ENCODE measurements at places on chromosomes 4 and X.

- no peak for DNase-seq
Observed at GRCh38 chrX:71216485-71216884, 6.5 kb upstream of the GJB1 start.

DNA sequence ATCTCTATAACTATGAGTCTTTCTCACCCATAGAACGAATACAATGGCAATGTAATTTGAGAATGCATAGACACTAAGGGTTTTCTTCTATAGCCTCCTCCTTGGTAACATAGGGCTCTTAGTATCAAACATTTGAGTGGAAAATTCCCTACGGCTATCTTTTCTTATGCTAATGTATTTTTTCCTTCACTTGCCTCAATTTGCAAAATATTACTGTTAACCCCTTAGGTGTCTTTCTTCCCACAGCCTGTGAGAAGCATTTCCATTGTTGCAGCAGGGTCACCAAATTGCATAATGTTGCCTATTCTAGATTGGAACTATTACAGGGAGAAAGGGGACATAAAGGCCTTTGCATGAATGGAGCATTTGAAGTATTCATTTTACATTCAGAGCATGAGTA lies 140.5 kb upstream of the RAPGEF2 start:
- DNase-seq, result no peak

DNA sequence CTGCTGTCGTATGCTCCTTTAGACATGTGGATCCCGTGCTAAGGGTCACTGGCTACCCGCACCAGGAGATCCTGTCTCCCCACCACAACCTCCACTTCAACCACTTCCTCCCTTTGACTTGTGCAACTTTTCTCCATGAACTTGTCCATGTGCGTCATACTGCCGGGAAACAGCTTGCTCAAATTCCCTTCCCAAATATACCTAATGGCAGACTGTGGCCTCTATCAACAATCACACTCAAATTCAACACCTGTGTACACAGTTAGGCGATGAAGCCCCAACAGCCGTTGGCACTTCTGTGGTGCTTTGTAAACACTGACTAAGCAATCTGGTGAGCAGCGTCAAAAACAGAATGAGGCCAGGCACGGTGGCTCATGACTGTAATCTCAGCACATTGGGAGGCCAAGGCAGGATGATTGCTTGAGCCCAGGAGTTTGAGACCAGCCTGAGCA lies 49.5 kb downstream of the CD99L2 start:
- no peak for DNase-seq

DNA sequence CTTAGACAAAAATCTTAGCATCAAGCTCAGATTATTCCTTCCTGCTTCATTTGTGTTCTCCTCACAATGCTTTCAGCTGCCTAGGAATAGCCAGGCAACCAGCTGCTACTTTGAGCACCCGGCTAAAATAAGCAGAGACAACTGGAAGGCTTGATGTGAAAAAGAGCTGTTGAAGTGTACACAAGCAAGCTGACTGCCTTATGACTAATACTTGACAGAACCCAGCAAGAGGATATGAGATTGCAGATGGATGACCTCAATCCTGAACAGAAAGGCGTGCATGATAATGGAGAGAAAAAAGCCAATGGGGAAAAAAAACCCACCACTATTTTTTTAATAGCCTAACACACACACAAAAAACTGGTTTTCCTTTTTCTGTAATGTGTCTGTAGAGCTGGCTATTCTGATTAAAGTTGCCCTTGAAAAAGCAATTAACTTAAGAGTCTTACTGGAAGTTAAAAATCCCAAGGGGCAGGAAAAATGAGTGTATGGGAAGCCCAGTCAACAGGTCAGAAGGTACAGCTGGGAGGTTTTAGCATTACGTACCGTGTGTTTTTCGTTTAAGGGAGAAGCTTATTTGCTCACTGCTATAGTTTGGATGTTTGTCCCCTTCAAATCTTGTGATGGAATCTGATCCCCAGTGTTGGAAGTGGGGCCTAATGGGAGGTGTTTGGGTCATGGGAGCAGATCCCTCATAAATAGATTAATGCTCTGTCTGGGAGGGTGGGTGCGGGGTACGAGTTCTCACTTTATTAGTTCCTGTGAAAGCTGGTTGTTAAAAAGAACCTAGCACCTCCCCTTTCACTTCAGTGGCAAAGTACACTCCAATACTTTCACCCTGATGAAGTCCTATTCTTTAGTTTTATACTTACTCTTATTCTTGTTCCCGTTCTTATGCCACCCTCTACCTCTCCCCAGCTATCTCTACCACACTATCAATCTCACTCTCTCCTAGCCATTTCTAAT lies 37.1 kb upstream of the HERC6 start:
- no peak for DNase-seq

DNA sequence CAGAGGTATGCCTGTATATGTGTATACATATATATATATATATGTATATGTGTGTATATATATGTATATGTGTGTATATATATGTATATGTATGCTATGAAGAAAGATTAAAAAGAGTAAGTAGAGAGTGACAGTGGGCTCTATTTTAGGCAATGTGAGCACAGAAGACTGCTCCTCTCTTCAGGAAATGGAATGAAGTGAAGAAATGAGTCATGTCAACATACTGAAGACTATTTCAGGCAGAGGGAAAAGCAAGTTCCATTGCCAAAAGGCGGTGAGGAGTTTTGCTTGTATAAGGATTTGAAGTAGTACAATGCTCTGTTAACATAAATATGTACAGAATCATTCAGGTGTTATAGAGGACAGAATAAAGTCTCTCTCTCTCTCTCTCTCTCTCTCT lies 773.2 kb upstream of the FTHL17 start:
- no peak for DNase-seq

DNA sequence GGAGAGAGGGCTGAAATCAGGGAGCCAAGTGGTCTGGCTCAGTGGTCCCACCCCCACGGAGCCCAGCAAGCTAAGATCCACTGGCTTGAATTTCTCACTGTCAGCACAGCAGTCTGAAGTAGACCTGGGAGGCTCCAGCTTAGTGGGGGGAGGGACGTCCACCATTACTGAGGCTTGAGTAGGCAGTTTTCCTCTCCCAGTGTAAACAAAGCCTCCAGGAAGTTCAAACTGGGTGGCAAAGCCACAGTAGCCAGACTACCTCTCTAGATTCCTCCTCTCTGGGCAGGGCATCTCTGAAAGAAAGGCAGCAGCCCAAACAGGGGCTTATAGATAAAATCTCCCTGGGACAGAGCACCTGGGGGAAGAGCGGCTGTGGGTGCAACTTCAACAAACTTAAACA lies 88.1 kb downstream of the NPFFR2 start:
- DNase-seq, result no peak

GRCh38 chrX:109857584-109858228 lies 124.6 kb upstream of the ACSL4 start:
- no peak for DNase-seq

DNA sequence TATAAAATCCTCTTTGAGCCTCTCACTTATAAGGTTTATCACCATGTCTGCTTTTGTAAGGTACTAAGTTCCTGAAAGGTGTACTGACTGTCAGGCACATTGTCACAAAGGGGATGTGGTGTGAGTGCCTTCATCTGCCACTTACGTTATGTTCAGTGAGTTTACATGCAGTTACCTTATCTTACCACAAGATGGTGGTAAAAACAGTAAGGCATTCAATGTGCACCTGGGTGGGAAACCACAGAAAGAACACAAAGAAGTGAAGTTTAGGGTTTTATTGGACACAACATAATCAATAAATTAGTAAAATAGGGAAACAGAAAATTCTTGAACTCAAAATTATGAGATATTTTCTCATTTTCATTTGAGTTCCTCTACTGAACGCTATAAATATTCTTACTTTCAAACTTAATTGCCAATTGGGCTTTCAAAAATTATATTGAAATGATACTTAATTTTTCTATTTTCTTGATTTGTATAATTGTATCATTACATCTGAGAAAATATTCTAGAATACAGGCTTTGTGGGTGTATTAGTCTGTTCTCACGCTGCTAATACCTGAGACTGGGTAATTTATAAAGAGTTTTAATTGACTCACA lies 650.8 kb downstream of the PCDH7 start:
- DNase-seq, result no peak

- no peak for DNase-seq
Observed at GRCh38 chr4:82886147-82886942, 4.6 kb downstream of the SEC31A start.

GRCh38 chr4:150852216-150852615 lies 162.9 kb downstream of the LRBA start:
- no peak for DNase-seq

DNA sequence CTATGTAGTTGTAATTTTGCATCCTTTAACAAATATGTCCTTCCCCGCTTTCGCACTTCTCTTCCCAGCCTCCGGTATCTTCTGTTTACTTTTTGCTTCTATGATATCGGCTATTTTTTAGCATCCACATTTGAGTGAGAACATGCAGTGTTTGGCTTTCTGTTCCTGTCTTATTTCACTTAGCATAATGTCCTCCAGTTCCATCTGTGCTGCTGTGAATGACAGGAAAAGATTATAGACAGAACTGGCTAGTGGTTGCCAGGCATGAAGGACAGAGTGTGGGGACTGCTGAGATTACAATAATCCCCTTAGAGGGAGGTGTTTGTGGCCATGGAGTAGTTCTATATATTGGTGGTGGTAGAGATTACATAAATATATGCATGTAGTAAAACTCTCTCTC lies 588.6 kb downstream of the NLGN4X start:
- no peak for DNase-seq

DNA sequence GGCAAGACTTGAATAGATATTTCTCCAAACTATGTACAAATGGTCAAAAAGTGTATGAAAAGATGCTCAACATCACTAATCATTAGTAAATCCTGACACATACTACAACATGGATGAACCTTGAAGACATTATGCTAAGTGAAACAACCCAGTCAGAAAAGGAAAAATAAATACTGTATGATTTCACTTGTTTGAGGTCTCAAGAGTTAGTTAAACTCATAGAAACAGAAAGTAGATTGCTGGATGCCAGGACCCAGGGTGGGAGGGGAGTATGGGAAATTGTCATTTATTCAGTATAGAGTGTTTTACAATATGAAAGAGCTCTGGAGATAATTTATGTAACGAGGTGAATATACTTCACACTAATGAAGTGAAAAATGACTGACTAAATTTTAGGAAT lies 32.4 kb downstream of the PRMT9 start:
- DNase-seq, result no peak

Measured in stimulated activated CD8-positive, alpha-beta memory T cell treated with anti-CD3 and anti-CD28 coated beads, Interleukin-2, amount 100 ng/mL, for 1 hour (primary cell).